Kidney (tissue), 22 donors: ENCODE measurements at places on chromosomes 6 and 20. TPM values are rescaled to one million over a fixed set of nuclear protein-coding genes. Genes with fewer than 3 reads are reported as not detected.

GRCh38 chr6:24779416-24780016 is 4.8 kb downstream of the GMNN start:
- peak overlapping the region; percentile 18 for H3K27ac ChIP-seq
- H3K4me3 ChIP-seq: peak overlapping the region; percentile 7
- peaks cover 5% of the 10 kb centered on the region for H3K36me3 ChIP-seq
- no peaks in the 10 kb centered on the region for H3K27me3 ChIP-seq
- DNase-seq: no peak
- H3K4me1 ChIP-seq: no peaks in the 10 kb centered on the region

- H3K36me3 ChIP-seq: peaks cover 10% of the 10 kb centered on the region
- no peak for DNase-seq
Measured at GRCh38 chr6:2891768-2892170, 11.3 kb downstream of the SERPINB9 start.

- H3K4me3 ChIP-seq: no peak overlapping the region
- peak; percentile 63 for DNase-seq
- no peaks in the 10 kb centered on the region for H3K4me1 ChIP-seq
Measured at GRCh38 chr6:113082745-113083144, 735.6 kb downstream of the RFPL4B start.

RAET1L gene
- not detected for polyA plus RNA-seq
